Vagina (tissue), 2 donors: ENCODE measurements at places on chromosomes 2 and 18.

DNA sequence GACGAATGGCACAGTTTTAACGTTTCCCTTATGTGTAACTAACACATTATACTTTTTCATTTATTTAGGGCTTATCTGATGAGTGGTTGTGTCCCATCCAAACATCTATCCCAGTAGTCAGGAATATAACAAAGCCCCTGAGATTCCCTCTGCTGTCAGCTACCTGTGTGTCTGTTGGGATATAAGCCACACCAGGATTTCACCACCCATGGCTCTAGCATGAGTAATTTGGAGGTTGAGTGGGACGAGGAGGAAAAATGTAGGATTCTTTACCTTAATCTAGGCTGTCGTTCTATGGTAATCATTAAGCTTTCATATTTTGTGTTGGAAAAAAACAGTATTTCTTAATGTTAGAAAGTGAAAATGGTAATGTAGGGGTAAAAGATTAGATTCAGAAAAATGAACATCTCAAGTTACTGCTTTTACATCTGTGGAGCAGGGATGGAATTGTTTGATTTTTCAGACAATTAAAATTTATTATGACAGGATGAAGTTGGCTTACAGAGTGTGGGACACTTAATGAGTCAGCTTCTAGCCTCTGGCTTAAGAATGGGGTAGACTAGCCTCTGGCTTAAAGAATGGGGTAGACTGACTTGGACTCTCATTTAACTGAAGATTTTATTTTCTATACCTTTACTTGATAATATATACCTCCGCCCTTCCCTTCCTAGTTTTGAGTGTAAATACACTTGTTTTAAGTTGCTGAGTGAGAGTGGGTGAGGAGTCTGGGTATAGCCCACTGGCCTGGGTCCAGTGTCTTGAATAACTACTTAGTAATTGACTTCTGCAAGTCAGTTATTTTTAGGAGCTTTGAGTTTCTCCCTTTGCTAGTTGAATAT lies 88.5 kb upstream of the RANBP2 start:
- no peak for DNase-seq

DNA sequence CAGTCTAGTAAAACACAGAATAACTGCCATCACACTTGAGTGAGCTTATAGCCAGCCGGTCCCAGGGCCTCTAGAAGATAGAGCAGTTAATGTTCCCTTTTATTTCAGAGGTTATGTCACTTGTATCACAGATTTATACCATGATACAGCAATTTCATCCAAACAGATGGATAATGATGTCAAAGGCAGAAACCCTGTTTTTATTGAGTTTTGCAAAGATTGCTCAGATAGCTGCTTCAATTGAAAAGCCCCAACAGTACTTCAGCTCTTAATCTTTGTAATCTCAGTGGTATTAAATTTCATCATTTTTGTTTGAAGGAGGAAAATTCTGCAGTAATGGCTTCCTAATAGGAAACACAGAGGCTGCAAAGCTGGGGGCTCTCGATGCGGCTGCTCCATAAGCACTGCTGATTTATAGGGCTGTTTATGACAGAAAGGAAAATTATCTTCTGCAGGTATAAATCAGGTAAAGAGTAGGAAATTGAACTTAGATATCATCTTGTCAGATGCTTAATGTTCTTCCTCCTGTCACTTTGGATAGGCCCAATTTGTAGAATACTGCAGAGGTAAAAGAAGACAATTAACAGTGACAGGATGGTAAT lies 112.3 kb downstream of the LNPK start:
- no peak for DNase-seq

GRCh38 chr18:79382681-79383387 lies 12.9 kb upstream of the NFATC1 start:
- no peak for DNase-seq

GRCh38 chr2:225488743-225489142 lies 89.2 kb downstream of the NYAP2 start:
- DNase-seq = no peak

DNA sequence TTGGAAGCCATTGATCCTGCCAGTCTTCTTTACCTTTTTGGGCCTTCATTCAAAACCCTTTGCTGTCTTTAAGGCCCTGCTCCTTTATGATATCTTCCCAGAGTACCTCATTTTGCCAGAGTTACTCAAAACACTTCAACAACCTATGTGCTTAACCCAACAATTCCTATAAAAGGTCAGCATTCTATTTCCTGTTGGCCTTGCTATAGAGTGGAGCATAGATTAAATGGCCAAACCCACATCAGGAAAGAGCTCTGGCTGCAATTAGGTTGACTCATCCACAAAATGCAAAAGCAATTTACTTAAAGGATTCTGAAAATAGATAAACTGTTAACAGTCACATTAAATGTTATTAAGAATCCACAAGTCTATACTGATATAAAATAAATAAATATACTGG lies 21.2 kb downstream of the MRPL33 start:
- no peak for DNase-seq

- DNase-seq = no peak
These were observed 787.6 kb upstream of the SALL3 start for GRCh38 chr18:78192054-78192453.

DNA sequence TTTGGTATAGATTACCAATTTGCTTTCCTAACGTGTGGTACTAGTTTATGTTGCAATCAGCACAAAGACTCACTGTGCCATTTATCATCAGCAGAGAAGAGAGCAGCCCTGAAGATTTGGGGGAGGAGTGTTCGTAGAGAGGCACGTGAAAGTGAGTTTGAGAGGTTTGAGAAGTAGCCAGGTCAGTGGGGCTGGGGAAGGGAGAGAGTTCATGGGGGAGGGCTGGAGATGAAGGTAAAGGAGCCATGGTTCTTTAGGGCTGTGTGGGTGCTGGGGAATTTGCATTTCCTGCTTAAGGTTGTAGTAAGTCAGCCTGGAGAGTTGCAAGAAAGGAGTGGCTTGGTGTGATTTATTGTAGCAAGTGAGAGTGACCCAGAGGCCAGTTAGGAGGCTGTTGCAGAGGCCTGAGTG lies 172.1 kb downstream of the NEDD4L start:
- DNase-seq = no peak

DNA sequence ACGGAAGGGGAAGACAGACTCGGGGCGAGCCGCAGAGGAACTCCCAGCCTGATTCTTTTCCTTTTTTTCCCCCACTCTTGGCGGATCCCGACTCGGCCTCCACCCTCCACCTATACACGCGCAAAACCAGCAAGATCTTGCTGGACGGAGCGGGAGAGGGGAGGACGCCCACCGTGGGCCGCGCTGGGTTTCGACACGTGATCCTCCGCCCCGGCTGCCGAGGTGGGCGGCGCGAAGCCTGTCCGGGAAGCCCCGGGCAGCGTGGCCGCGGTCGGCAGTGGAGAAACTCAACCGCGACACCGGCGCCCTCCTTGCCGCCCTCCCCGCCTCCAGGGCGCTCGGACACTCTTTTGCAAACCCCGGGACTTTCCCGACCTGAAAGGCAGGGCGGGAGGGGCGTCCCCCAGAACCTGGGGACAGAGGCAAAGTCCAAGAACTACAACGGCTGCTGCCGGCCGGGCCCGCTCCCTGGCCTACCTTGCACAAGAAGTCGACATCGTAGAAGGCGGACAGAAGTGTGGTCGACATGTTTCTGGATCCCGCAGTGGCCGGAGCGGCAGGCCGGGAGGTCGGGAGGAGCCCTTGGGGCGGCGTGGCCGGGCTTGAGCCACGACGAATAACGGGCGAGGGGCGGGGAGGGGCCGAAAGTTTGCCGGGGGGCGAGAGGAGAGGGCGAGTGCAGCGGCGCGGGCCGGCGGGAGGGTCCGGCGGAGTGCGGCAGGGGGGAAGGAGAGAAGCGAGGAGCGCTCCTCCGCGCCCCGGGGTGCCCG lies 433 bp downstream of the ZFP36L2 start:
- DNase-seq = no peak

DNA sequence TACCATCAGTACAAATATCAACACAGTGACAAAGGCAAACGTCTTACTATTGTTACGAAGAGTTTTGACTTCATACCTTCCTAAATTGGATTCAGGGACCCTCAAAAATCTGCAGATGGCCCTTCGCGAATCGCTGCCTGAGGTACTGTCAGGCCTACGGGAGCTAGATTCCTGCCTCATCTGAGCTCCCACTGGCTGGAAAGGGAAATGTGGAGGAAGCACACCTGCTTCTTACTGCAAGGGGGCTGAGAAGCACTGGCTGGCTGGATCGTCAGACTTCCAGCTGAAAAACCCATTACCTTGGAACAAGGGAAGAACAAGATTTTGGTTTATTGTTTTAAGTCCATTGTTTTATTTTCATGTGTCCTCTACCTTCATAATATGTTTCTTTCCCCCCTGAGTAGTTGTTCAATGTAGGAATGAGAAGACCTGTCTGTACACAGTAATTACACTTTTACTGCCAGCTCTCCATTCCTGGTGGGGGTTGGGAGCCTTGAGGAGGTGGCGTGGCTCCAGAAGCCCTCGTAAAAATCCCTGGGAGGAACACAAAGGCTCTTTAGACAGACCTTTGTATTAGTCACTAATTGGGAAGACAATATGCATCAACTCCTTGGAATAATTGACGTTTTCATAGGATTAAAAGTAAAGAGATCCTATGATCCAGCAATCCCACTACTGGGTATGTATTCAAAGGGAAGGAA lies 124.1 kb upstream of the NOSTRIN start:
- no peak for DNase-seq

DNA sequence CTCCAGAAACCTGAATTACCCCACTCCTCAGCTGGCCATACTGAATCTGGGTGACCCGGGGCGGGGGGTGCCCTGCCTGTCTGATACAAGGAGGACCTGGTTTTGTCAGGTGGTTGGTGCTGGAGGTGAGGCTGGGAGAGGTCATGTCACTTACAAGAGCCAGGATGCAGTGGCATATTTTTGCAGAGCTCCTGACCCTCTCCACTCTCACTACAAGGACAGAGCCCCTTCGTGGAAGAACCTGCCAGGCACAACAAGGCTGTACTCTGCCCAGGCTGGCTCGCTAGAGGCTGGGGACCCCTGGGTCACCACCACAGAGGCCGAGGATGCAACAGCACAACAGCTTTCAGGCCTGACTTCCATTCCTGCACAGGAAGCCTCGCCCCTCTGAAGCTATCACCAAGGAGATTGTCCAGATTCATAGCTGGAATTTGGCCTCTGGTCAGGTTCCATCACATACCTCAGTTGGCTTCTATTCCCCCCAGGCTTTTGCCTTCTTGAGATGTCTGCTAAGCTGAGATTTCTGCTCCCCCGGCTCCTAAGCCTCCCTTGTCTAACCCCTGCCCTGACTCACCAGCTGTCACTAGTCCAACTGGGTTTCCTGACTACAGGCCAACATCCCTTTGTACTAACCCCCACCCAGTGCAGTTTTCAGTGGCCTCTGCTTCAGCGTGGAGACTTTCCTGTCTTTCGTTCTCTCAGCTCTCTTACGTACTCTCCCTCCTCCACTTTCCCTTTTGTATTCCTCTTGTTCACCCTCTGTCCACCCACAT lies 132.5 kb upstream of the EPAS1 start:
- DNase-seq = no peak
